Mesenteric fat pad (tissue), 1 donor: ENCODE measurements at places on chromosomes 6 and 20. TPM values are rescaled to one million over a fixed set of nuclear protein-coding genes. Genes with fewer than 3 reads are reported as not detected.

The FAXC gene
- not detected for total RNA-seq

The PKHD1 gene
- not detected for total RNA-seq

The APCDD1L gene
- total RNA-seq, result not detected

The SAMD10 gene
- 2.9 TPM for total RNA-seq

The ECHDC1 gene
- total RNA-seq, result 70.7 TPM

The ULBP1 gene
- total RNA-seq, result 0.19 TPM

The GABRR1 gene
- total RNA-seq, result not detected

The NDUFAF4 gene
- 49.3 TPM for total RNA-seq

- no peak for DNase-seq
Measured at GRCh38 chr20:36775196-36775595, 1.6 kb upstream of the DSN1 start.

GRCh38 chr6:136979206-136979605 is 57.1 kb downstream of the SLC35D3 start:
- no peak for DNase-seq

GRCh38 chr6:82775981-82776380 is 289.7 kb downstream of the UBE3D start:
- DNase-seq, result no peak

DNA sequence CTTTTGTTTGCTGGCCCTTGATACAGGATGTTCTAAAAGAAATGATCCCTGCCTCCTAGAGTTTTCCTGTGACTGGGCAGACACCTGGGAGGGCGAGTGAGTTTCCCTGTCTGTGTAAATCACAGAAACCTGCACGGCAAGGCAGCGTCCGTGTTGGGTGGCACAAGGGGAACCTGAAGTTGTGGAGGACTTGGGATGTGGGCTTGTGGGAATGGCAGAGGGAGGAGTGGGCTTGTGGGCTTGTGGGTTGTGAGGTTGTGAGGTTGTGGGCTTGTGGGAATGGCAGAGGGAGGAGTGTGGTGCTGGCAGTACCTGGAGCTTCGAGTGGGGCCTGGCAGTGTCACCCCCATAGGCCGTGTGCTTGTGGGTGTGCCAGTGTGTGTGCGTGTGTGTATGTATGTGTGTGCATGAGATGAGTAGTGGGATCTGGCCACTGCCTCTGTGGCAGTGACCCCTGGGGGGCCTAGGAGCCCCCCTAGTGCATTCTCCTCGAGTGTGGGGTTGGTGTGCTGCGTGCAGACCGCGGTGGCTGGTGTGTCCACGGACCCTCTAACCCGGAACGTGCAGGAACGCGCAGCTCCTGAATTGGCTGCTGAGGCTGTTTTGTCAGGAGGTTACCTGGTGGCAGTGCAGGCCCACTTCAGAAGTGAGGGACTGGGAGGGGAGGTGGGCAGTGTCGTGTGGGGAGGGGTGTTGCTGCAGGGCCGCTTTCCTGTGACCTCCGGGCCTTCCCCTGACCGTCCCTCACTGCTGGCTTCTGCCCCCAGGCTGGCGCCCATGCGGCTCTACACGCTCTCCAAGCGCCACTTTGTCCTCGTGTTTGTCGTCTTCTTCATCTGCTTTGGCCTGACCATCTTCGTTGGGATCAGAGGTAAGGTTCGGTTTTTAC is 13.0 kb downstream of the TMEM181 start:
- DNase-seq, result peak; percentile 53

- no peak for DNase-seq
Measured at GRCh38 chr20:40966103-40966502, 62.5 kb upstream of the TOP1 start.

DNA sequence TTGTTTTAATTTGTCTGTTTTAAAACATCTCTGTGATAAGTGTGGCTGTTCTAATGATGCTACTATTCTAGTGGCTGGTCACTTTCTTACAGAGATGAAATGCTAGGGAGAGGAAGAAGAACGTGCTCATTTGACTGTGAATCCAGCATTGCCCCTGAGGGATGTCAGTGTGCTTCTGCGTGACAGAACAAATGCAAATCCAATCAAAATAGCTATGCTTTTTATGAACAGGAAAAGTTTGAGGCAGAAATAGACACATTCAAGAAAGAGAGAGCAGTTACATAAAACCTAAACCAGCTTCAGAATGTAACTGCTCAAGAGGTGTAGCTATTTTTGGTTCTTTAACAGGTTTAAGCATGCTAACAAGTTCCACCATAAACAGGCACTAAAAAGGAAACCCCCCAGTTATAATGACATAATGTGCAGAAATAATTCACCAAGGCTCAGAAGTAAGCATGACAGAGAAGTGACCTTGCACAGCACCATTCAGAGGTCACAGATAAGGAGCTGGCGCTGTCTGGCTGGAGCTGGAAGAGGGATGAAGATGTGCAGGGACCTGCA is 385.3 kb downstream of the EPM2A start:
- no peak for DNase-seq

GRCh38 chr6:116369964-116370759 is 585 bp upstream of the DSE start:
- DNase-seq, result peak; percentile 94

DNA sequence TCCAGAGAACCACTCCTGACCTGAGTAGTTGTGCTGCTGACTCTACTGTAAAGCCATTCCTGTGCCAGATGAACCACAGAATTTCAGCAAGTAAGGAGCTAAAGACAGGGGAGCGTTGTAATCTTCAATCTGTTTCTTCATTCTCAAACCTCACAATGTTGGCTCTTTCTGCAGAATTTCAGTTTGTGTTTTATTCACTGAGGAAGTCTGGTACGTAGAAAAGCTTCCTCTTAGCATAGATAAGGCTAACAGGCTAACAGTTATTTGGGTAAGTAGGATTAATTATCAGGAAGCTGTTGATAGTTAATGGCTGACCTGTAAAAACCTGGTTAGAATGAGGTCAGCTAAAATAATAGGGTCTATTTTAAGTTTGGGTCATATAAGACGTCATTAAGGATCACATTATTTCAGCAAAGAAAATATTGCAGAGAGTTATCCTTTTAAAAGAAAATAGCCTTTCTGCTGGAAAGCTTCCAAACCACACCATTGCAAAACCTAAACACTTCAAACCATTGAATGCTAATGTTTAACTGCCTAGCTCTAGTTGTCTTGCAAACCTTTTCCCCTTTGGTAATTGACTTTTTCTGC is 14.1 kb upstream of the TENT5A start:
- DNase-seq, result no peak

DNA sequence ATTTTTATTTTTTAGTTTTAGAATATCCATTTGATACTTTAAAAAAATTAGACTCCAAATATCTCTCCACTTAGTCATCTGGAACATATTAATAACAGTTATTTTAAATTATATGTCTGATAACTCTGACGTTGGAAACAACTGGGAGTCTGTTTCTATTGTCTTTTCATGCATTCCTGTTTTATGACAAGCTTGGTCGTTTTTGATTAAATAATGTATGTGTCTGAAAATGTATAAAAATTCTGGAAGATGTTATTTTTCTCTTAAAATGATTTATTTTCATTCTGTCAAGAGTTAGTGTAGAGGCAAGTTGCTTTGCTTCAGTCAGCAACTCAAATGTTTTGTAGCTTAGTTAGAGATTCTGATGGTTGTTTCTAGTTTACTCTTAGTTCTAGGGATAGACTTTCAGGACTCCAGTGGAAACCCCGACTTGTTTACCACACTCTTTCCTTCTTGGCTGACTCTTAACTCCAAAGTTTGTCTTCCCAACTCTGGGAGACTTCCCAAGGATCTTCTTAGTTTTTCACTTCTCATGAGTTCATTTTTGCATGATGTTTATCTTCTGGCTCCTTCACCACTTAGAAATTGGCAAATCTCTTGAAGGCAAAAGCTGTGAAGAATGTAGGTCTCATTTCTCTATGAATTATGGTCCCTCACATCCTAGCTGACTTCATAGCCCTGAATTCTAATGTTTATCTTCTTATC is 190.9 kb downstream of the LAMA2 start:
- DNase-seq, result no peak

DNA sequence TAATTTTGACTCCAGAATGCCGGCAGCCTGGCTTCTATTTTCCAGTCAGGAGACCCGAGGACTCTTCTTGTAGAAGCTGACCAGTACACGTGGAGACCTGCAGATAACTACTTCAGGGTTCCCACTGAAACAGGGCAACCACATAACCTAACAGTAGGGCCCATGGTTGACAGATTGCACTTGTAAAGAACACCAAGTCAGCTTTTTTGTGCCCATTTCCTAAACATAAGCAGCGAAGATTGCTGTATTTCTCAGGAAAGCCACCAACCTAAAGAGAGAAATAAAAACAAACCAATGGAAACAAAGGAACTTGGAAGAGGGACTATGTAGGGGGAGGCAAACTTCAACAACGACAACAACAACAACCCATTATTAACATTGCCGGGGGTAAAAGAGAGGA is 50.1 kb upstream of the EDN3 start:
- DNase-seq, result no peak

DNA sequence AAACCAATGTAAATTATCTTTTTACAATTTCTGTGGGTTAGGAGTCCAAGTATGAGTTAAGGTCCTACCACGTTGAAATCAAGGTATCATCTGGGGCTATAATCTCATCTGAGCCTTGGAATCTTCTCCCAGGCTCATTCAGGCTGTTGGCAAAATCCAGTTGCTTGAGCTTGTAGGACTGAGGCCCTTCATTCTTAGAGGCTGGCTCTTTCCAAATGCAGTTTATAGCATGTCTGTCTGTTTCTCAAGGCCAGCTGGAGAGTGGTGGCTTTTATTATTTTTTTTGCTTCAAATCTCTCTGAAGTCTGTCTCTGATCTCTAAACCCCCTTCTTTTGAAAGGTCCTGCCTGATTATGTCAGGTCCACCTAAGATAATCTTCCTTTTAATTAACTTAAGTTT is 177.2 kb upstream of the ASCC3 start:
- DNase-seq, result no peak

GRCh38 chr20:33575282-33575681 is 85.4 kb downstream of the CBFA2T2 start:
- no peak for DNase-seq

- no peak for DNase-seq
Measured at GRCh38 chr6:14046476-14047068, 71.0 kb upstream of the CD83 start.

GRCh38 chr6:80988286-80988685 is 764.2 kb downstream of the TENT5A start:
- no peak for DNase-seq

- no peak for DNase-seq
Measured at GRCh38 chr6:100152201-100152600, 158.2 kb upstream of the MCHR2 start.

GRCh38 chr6:11798096-11798495 is 19.5 kb upstream of the ADTRP start:
- DNase-seq, result no peak

DNA sequence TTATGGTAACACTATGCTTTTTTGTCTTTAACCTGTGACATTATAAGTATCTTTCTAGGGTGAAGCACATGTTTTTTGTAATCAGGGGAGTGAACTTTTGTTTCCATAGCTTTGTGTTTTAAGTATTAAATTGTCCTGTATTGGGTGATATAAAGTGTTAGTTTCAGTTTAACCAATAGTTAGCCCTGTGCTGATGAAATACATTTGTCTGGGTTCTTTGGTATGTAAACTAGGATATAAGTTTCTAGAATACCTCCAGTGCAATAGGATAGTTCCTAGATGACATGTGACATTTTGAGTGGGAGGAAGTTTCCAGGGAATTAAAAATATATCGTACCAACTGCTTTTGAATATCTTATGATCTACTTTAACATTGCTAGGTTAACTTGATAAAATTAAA is 611.0 kb upstream of the MARCKS start:
- DNase-seq, result no peak

DNA sequence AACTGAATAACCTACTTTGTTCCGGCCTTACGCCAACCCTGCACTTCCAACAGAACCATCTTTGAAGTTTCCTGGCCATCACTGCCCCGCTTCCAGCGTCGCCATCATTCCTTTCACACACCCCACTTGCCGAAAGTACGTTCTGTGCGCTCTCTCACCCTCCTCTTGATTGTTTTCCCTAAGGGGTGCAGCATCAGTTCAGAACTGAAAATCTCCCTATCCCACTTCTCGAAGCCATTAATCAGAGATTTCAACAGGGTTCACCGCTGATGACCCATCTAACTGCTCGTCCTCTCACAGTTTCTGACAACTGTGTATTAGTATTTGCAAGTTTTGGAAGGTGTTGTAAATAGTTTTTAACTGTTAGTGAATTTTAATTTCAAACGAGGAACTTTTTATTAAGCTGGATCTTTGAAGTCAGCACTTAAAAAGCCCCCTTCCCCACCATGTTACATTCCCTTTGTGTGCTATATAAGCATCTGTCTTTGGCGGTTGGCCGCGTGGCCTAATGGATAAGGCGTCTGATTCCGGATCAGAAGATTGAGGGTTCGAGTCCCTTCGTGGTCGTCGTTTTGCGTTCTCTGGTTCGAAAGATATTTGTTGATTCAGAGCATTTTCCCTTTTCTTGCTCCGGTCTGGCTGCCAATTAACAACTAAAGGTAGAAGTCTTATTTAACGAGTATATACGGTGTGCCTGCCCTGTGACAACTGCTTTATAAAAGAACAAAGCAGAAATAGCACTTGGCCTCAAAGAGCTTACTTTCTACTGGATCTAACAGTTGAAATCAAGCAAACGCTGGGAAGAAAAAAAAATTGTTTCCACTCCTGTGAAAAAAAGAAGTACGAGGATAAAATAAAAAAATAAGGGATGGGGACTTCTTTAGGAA is 42.6 kb downstream of the TRIM27 start:
- no peak for DNase-seq

GRCh38 chr20:60074276-60074675 is 116.1 kb downstream of the CDH26 start:
- no peak for DNase-seq

DNA sequence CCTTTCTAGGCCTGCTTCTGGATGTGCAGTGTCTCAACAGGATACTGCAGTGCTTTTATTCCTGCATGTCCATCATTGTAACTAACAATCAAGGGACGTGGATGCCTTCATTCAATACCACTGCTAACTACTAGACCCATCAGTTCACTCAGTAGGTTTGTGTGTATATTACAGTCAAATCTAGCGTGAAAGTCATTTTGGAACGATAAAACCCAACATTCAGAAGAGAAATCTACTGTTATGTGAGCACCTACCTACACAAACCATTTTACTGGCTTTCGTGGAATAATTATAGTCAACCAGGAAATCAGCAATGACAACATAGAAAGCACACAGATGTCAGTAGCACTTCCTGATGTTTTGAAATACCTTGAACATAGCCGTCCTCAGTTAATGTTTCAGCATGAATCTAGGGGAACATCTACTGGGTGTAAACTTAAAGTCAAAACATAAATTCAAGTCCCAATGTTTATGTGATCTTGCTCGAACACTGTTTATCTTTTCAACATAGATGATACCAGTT is 270.6 kb downstream of the FARS2 start:
- DNase-seq, result no peak
